Astrocyte (in vitro differentiated cells and primary cell): ENCODE measurements at places on chromosomes 3 and 15. TPM values are rescaled to one million over a fixed set of nuclear protein-coding genes. Genes with fewer than 3 reads are reported as not detected.

DNA sequence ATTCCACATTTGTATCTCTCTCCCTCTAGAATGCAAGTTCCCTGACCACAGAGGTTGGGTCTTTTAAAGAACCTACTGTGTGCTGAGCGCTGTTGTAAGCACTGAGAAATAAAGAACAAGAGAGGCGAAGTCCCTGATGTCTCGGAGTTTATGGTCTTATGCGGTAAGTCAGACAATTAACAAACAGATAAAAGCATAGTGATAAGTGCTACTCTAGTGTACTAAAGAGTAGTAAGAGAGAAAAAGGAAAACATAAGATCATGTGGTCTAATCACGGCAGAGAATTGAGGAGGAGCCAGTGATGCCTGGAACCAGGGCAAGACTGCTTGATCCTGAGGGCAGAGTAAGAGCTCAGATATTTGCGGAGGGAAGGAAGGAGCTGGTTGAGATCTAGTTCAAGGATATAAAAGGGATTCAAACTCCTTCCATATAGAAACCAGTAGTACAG lies 29.8 kb upstream of the TSC22D2 start:
- no peaks in the 10 kb centered on the region for H3K27me3 ChIP-seq
- H3K4me3 ChIP-seq = no peak overlapping the region
- no peaks in the 10 kb centered on the region for H3K4me1 ChIP-seq
- no peaks in the 10 kb centered on the region for H3K36me3 ChIP-seq
- no peak for DNase-seq

DNA sequence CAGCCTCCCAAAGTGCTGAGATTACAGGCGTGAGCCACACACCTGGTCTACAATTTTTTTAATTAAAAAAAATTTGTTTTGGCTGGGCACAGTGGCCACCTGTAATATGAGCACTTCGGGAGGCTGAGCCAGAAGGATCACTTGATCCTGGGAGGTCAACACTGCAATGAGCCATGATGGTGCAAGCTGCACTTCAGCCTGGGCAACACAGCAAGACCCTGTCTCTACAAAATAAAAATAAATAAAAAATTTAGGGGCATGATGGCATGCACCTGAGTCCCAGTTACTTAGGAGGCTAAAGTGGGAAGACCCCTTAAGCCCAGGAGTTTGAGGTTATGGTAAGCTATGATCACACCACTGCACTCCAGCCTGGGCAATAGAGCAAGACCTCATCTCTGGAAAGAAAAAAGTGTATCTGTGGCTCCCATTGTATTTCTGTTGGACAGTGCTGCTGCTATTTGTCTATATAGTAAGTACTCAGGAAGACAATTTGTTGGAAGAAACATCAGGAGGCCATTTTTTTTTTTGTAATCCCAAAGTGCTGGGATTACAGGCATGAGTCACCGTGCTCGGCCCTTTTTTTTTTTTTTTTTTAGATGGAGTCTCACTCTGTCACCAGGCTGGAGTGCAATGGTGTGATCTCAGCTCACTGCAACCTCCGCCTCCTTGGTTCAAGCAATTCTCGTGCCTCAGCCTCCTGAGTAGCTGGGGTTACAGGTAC lies 27.5 kb upstream of the SH3BP5 start:
- H3K27me3 ChIP-seq = no peaks in the 10 kb centered on the region
- no peaks in the 10 kb centered on the region for H3K36me3 ChIP-seq
- H3K27ac ChIP-seq = peak overlapping the region; percentile 40
- H3K4me1 ChIP-seq = peaks cover 21% of the 10 kb centered on the region

GRCh38 chr3:122077293-122078234 lies 22.4 kb downstream of the CD86 start:
- H3K27ac ChIP-seq = no peak overlapping the region
- no peak overlapping the region for H3K4me3 ChIP-seq

DNA sequence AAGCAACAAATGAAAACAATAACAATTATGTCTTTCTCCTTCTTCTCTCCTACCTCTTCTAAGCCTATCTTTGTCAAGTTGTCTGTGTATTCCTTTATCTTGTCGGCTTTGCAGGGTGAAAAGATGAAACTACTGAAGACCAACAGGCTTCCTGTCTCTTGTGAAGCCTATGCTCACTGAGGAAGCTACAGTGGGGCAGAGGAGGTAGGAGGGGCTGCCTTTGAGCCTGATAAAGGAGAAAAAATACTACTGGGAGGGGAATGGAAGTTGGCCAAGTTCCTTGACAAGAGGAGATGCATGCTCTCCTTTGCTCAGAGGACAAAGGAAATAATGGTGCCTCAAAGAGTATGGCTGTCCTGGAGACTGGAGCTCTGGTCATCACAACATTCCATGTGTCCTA lies 92.0 kb downstream of the IGSF11 start:
- DNase-seq = no peak
- no peak overlapping the region for H3K27ac ChIP-seq
- no peak overlapping the region for H3K4me3 ChIP-seq
- H3K4me1 ChIP-seq = no peaks in the 10 kb centered on the region

DNA sequence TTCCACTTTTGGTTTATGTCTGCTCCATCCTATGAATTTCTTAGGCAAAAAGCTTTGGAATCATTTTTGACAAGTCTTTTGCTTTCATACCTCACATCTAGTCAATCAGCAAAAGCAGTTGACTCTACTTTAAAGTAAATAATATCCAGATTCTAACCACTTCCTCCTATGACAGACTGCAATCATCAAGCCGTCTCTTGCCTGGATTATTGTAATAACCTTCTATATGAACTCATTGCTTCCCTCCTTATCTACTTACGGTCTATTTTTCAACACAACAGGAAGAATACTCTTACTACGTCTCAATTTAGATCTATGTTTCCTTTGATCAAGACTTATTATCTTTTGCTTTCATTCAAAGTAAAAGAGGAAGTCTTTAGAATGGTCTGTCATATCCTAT lies 20.7 kb downstream of the CLDN1 start:
- H3K4me3 ChIP-seq = no peak overlapping the region
- no peaks in the 10 kb centered on the region for H3K27me3 ChIP-seq
- H3K27ac ChIP-seq = no peak overlapping the region

- H3K4me3 ChIP-seq = no peak overlapping the region
- DNase-seq = peak; percentile 49
- no peaks in the 10 kb centered on the region for H3K36me3 ChIP-seq
- no peaks in the 10 kb centered on the region for H3K4me1 ChIP-seq
- no peak overlapping the region for H3K27ac ChIP-seq
These were observed 23.3 kb downstream of the SPRED1 start for GRCh38 chr15:38275959-38276358.

DNA sequence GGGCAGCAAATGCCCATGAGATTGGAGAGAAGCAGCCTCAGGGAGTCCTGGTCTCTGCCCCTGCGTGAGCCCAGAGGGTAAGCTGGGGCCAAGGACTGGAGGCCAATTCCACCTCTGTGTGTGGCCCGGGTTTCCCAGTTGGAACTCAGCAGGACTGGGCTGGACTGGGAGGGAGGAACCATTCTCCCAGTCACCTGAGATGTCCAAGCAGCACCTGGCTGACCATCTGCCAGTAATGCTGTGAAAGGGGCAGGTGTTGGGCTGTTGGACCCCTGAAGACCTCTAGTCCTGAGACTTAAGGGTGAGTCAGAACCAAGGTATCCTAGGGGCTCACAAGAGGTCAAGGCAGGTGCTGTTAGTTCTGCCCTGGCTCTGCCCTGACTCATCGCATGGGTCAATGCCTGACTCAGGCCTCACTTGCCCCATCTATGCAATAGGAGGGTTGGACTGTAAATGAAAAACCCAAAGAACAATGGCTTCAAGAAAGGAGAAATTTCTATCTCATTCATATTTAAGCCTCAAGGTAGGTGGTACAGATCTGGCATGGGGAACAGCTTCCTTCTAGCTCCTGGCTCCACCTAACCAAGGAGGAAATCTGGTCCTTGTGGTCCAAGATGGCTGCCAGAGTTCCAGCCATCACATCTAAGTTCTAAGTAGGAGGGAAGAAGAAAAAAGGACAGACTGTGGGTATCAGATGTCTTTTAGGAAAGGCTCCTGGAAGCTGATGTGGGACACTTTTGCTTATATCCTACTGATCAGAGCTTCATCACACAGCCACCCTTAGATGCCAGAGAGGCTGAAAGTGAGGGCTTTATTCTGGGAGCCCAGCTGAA lies 111.3 kb downstream of the FBLN2 start:
- H3K27me3 ChIP-seq = peaks cover 16% of the 10 kb centered on the region
- no peak overlapping the region for H3K27ac ChIP-seq
- no peaks in the 10 kb centered on the region for H3K36me3 ChIP-seq
- no peak overlapping the region for H3K4me3 ChIP-seq
- H3K4me1 ChIP-seq = no peaks in the 10 kb centered on the region

GRCh38 chr15:71228403-71228802 lies 113.1 kb downstream of the THSD4 start:
- no peak for DNase-seq
- no peak overlapping the region for H3K27ac ChIP-seq

- H3K4me1 ChIP-seq = peaks cover 10% of the 10 kb centered on the region
- no peak overlapping the region for H3K27ac ChIP-seq
- H3K27me3 ChIP-seq = no peaks in the 10 kb centered on the region
- no peaks in the 10 kb centered on the region for H3K36me3 ChIP-seq
- no peak for DNase-seq
These were observed 30.3 kb downstream of the DUSP7 start for GRCh38 chr3:52026041-52026440.

- no peak overlapping the region for H3K4me3 ChIP-seq
- H3K27ac ChIP-seq = no peak overlapping the region
- no peaks in the 10 kb centered on the region for H3K36me3 ChIP-seq
- H3K4me1 ChIP-seq = no peaks in the 10 kb centered on the region
- peaks cover 44% of the 10 kb centered on the region for H3K27me3 ChIP-seq
These were observed 7.7 kb downstream of the CCR5 start for GRCh38 chr3:46378426-46378942.

GRCh38 chr15:81327516-81327915 lies 3.6 kb upstream of the STARD5 start:
- peak overlapping the region; percentile 61 for H3K27ac ChIP-seq
- no peak overlapping the region for H3K4me3 ChIP-seq
- peaks cover 25% of the 10 kb centered on the region for H3K4me1 ChIP-seq

DNA sequence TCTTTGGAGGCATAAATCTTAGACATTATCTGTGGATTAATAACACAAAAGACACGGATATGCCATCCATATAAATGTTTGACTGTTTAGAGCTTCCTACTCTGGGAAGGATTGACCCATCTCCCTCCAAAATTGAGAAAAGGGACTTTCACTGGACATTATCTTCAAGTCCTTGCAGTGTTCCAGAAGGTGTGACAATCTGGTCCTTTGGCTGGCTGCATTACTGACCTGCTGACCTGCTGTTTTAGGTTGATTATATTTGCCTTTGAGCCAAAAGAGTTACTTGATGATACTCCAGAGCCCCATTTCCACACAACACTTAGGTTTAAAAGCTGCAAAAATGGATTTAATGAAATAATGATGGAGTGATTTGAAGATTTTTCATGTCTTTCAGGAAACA lies 504.6 kb downstream of the LPP start:
- no peak for DNase-seq
- H3K4me3 ChIP-seq = no peak overlapping the region
- no peaks in the 10 kb centered on the region for H3K36me3 ChIP-seq
- no peaks in the 10 kb centered on the region for H3K27me3 ChIP-seq
- no peak overlapping the region for H3K27ac ChIP-seq
- peaks cover 6% of the 10 kb centered on the region for H3K4me1 ChIP-seq

GRCh38 chr3:46981932-46982471 lies 2.5 kb downstream of the NBEAL2 start:
- H3K27ac ChIP-seq = no peak overlapping the region
- DNase-seq = no peak
- no peaks in the 10 kb centered on the region for H3K36me3 ChIP-seq

DNA sequence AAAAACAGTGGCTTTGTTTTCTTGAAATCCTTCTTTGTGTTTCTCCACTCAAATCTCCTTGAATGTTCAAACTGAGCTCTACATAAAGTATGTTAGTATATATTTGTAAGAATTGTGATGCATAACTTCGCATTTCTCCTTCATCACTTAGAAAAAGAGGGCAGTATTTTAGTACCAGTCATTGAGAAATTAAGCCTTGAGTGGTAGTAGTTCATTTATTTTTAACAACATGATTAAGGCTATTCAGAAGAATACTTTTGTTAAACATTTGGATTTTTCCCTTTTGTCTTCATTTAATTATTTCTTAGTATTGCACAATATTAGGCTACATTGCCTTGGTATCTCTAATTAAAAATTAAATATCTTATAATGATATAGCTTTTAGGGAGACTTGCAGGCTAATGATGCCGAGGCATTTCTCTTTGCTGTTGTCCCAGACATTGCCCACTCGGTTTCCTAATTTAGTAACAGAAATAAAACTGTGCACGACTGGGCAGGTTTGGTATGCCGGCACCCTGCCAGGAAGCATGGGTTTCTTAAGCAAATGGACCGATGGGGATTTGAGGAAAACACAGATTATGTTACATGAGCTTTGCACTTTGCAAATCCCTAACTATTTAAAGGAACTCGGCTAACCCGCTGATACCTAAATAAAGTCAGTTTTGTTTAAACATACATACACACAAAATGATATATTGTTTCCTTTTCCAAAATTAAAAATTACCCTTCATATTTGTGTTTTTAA lies 54.7 kb downstream of the LRRC28 start:
- H3K36me3 ChIP-seq = no peaks in the 10 kb centered on the region
- no peaks in the 10 kb centered on the region for H3K27me3 ChIP-seq
- peak; percentile 84 for DNase-seq
- H3K4me1 ChIP-seq = peaks cover 21% of the 10 kb centered on the region

- no peak for DNase-seq
- H3K4me1 ChIP-seq = no peaks in the 10 kb centered on the region
- H3K4me3 ChIP-seq = no peak overlapping the region
- no peak overlapping the region for H3K27ac ChIP-seq
- H3K27me3 ChIP-seq = peaks cover 13% of the 10 kb centered on the region
These were observed 210.0 kb downstream of the RPLP1 start for GRCh38 chr15:69662645-69663000.

CNTN3 gene
- total RNA-seq = 0.50 and 0.91 TPM in 2 replicates

ROBO2 gene
- total RNA-seq = 1.4 and 1.5 TPM in 2 replicates

TBCCD1 gene
- total RNA-seq = 8.7 and 10.2 TPM in 2 replicates

NXPE3 gene
- 45.3 and 46.4 TPM in 2 replicates for total RNA-seq

VPS39 gene
- total RNA-seq = 60.6 and 63.0 TPM in 2 replicates

MCF2L2 gene
- total RNA-seq = 0.89 and 1.2 TPM in 2 replicates

GASK1A gene
- 0.09 TPM in 1 of 2 replicates, not detected in the other for total RNA-seq

ACOX2 gene
- 2.2 and 2.7 TPM in 2 replicates for total RNA-seq
